ENCODE measurements at places on chromosomes 13 and 19. TPM values are rescaled to one million over a fixed set of nuclear protein-coding genes. Genes with fewer than 3 reads are reported as not detected.

Gene FPR3
- 0.58 TPM for total RNA-seq

Gene C1QTNF9B
- not detected for total RNA-seq

Gene PLK5
- total RNA-seq: 0.12 TPM

Gene FXYD1
- total RNA-seq: 19.7 TPM

Gene FFAR2
- 1.5 TPM for total RNA-seq

Gene BRSK1
- 11.2 TPM for total RNA-seq

Gene THAP8
- 6.7 TPM for total RNA-seq

Gene SYT3
- 0.76 TPM for total RNA-seq

Gene CCDC8
- total RNA-seq: 62.2 TPM

Gene ZNF302
- 41.1 TPM for total RNA-seq

Gene KIRREL2
- total RNA-seq: 3.9 TPM

Gene SERPINE3
- not detected for total RNA-seq

Gene ZNF85
- total RNA-seq: 25.1 TPM

Gene SEMA6B
- 6.4 TPM for total RNA-seq

Gene CEACAM4
- 2.2 TPM for total RNA-seq

Gene CYP2F1
- not detected for total RNA-seq

Gene ZNF791
- 21.5 TPM for total RNA-seq

Gene KANK3
- 29.7 TPM for total RNA-seq

Gene RTBDN
- not detected for total RNA-seq
